Stimulated activated CD4-positive, alpha-beta T cell treated with anti-CD3 and anti-CD28 coated beads, TNF-alpha, amount 100 ng/mL, for 24 hours (primary cell): ENCODE measurements at places on chromosomes 16 and 17.
A peak's percentile ranks its signal among the peaks of the same experiment; 100 is the strongest.

- no peak for DNase-seq
Observed at GRCh38 chr17:57368637-57369336, 112.5 kb downstream of the MSI2 start.

GRCh38 chr17:61335845-61336655 lies 63.6 kb upstream of the TBX2 start:
- no peak for DNase-seq

DNA sequence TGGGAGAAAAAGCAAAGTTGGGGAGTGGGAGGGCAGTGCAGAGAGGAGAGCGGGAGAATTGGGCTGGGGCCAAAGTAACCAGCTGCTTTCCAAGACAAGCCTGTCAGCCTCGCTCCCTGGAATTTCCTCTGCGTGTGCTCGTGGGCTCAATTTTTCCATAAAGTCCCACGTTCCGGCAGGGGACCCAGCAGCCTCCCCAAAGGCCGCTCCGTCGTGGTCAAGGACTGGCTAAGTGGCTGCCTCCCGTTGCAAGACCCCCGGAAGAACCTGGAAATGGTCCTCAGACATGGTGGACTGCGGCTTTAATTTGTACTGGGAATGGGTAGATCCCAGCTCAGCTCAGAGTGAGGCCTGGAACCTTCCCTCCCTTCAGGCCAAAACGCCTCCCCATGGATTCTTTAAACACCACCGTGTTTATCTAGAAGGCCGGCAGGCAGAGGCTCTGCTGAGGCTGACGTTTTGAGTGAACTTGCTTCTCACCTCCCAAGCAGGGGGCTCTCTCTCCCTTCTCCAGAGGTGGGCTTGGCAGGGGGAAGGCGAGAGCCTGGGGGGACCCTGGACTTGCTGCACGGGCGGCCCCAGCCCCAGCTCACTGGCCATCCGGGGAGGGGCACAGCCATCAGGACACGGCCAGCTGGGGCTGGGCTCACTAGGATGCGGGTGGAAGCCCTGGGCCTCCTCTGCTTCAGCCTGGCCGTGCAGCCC lies 190.0 kb downstream of the C16orf95 start:
- no peak for DNase-seq

GRCh38 chr17:4610656-4611055 lies 26.3 kb downstream of the SMTNL2 start:
- no peak for DNase-seq

DNA sequence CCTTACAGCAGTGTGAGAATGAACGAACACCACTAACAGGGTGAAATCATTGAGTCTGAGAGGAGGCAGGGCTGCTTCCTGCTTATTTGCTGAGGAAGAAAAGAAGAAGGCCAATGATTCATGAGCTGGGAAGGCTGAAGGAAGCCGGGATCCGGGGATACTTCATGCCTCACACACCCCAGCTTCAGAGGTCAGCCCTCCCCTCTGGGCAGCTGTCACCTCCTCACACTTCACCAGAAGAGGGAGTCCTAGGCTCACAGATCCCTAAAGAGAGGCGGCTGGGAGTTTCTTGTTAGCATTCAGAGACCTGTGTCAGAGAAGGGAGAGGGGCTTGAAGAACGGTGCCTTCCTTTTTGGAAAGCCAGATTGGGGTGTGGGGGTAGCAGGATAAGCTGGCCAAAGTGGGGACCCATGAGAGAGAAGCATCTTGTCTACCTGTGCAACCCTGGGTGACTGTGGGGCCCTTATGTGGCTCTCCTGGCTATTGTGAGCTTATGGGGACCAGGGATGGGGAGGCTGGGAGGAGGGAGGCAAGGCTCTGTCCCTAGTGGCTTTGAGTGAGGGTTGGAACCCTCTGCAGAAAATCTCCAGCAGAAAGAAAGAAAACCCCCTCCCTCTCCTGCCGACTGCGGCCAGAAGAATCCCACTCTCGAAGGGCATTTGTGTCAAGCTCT lies 94.6 kb downstream of the RGS9 start:
- DNase-seq = peak; percentile 28

GRCh38 chr17:17567631-17568030 lies 23.9 kb downstream of the PEMT start:
- DNase-seq = no peak

DNA sequence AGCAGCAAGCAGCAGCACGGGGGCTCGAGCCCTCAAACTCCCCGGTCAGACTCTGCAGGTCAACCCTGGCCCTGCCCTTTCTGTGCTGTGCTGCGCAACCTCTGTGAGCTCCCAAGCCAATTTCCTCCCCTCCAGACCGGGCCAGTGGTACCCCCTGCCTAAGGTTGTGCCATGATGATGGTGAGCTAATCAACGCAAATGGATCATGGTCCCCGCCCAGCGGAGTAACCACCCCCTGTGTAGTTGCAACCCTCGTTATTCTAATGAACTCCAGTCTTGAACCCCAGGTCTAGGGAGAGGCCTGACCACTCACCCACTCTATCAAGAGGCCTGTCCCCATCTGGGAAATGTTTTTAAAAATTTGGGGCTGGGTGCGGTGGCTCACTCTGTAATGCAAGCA lies 201.8 kb upstream of the FOXF1 start:
- no peak for DNase-seq

- DNase-seq = no peak
Observed at GRCh38 chr17:36213695-36214094, 2.8 kb downstream of the CCL4L2 start.

GRCh38 chr17:31565652-31566051 lies 174.2 kb downstream of the RAB11FIP4 start:
- no peak for DNase-seq

DNA sequence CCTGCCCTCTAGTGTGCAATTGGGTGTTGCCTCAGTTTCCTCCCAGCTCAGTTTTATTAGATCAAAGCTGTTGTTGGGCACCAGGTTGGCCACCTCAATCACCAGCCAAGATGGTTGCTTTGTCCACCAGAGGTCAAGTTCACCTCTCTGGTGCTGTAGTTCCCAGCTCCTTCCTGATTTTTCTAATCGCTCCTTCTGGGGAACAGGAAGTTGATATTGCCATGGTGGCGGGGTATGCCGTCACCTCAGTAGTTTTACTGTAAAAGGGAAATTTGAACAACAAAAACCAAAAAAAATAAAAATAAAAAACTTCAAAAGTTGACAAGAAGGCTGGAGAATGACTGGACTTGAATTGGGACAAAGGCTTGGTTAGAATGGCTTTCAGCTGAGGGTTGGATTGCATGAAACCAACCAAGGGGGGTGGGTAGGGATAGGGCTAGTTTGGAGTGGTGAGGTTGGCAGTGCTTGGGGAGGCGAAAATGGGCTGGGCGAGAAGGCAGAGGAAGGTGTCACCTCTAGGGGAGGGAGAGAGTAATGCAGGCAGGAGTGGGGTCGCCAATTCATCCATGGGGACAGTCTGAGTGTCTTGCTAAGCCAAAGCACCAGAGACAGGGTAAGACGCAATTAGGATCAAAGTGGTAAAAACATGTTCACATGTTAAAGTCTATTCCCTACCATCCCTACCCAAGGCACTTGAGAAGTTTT lies 6.2 kb downstream of the EFNB3 start:
- DNase-seq = no peak

DNA sequence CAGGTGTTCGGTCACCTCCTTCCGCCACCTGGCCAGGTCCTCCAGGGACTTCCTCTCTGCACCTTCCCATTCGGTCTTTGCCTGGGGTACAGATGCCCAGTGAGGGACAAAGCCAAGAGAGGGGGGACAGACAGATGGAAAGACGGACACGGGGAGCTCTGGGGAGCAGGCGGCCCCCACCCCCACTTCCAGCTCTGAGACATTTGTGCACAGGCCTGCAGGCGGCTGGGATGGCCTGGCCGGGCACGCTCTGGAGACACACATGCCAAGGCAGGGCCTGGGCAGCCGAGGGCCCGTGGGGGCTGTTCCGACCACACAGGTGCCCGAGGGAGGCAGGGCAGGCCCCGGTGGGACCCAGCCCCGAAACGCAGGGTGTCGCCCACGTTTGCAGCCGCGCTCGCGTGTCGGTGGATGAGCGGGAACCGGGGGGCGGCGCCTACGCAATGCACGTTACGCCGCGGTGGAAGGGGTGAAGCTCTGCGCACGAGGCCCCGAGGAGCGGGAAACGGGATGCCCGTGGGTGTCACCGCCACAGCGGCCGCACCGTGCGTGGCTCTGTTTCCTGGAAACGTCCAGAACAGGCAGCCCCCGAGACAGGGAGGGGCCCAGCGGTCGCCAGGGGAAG lies 6.0 kb downstream of the PERCC1 start:
- no peak for DNase-seq

GRCh38 chr16:51949282-51949681 lies 597.7 kb downstream of the TOX3 start:
- DNase-seq = no peak

DNA sequence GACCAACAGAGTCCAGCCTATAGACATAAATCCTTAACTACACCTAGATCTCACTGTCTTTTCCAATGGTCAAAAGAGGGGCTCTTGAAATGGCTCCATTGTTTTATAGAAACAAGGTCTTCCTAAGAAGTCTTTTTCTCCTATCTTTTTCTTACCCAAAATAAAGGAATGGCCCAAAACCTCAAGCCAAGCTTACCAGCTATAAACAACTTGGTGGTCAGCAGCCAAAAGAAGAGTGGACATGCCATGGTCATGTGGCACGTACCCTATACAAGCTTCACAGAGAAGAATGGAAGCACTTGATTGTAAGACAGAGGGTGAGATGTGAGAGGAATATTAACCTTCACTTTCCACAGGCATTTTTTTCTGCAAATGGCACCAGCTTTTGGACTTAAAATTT lies 82.1 kb upstream of the GNAO1 start:
- no peak for DNase-seq

DNA sequence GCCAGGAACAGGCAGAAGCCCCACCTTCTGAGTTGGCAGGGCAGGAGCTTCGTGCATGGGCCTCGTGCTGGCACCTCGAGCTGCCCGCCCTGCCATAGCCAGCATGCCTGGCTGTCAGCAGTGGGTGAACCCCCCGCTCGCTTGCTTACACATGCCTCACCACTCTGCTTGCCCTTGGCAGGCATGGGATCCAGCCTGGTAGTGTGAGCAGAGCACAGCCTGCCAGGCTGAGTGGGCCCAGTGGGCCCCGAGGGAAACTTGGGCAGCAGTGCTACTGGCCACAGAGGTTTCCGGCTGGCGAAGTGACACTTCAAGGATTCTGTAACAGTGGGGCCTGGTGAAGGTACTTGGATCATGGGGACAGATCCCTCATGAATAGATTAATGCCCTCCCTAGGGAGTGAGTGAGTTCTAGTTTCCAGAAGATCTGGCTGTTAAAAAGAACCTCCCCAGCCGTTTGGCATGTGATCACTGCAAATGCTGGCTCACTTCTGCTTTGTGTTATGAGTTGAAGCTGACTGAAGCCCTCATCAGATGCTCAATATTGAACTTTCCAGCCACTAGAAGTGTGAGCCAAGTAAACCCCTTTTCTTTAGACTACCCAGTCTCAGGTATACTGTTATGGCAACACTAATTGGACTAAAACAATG lies 114.7 kb downstream of the BCAS3 start:
- no peak for DNase-seq

GRCh38 chr16:14148016-14148415 lies 76.9 kb downstream of the MRTFB start:
- no peak for DNase-seq

- no peak for DNase-seq
Observed at GRCh38 chr16:58021661-58022551, 3.6 kb upstream of the MMP15 start.

DNA sequence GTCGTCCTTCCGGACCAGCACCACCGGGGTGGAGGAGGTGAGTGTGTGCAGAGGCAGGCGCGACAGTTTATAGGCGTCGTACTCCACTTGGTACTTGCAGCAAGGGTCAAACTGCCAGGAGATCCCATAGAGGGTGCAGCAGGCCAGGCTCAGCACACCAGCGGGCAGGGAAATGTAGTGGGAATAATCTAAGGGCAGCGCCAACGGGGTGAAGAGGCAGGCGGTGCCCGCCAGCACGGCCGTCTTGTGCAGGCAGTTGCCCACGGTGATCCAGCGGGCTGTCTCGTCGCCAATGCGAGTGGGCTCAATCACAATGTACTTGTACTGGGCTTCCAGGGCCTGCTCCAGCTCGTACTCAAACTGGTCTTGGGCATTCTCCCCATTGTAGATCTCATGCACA lies 15.6 kb downstream of the TMEM11 start:
- DNase-seq = no peak

- no peak for DNase-seq
Observed at GRCh38 chr16:52456368-52456767, 90.6 kb downstream of the TOX3 start.

GRCh38 chr17:77909236-77909635 lies 49.3 kb upstream of the TNRC6C start:
- no peak for DNase-seq

DNA sequence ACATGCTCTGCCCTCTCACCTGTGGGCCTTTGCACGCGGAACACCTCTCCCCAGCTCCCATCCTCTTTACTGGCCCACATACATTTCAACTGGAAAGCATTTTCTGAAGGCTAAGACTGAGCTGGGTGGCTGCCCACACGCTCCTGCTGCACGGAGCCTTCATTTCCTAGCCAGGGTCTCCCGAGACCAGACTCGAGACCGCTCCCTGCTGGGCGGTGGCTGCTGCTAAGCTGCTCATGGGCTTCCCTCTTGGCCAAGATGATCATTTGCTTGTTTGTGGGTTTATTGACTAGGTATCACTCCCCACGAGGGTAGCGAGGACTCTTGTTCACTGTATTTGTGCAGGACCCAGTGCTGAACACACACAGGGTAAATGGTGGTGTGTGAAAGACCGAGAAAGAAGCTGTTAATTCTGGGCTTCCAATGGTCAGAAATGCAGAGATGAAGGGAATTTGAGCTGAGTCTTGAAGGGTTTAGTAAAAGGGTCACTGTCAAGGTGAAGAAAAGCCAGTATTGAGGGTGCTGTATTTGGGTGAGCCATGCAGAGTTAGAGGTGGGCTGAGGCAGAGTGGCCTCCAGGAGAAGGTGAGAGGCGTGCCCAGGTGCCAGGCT lies 907 bp downstream of the TRAPPC2L start:
- DNase-seq = peak; percentile 54
